ENCODE measurements at places on chromosomes 11 and 22. TPM values are rescaled to one million over a fixed set of nuclear protein-coding genes. Genes with fewer than 3 reads are reported as not detected.

The EXPH5 gene
- total RNA-seq = 46.5 TPM

The APOBEC3A gene
- total RNA-seq = not detected

The C1QTNF6 gene
- total RNA-seq = 7.8 TPM

The ART1 gene
- not detected for total RNA-seq
